ENCODE measurements at places on chromosomes 7 and 10.

GRCh38 chr10:116540814-116541213, 4.9 kb upstream of the PNLIP start:
- no peak for DNase-seq

- DNase-seq = peak; percentile 68
Measured at GRCh38 chr7:33982425-33982786, 77.1 kb downstream of the BMPER start.

DNA sequence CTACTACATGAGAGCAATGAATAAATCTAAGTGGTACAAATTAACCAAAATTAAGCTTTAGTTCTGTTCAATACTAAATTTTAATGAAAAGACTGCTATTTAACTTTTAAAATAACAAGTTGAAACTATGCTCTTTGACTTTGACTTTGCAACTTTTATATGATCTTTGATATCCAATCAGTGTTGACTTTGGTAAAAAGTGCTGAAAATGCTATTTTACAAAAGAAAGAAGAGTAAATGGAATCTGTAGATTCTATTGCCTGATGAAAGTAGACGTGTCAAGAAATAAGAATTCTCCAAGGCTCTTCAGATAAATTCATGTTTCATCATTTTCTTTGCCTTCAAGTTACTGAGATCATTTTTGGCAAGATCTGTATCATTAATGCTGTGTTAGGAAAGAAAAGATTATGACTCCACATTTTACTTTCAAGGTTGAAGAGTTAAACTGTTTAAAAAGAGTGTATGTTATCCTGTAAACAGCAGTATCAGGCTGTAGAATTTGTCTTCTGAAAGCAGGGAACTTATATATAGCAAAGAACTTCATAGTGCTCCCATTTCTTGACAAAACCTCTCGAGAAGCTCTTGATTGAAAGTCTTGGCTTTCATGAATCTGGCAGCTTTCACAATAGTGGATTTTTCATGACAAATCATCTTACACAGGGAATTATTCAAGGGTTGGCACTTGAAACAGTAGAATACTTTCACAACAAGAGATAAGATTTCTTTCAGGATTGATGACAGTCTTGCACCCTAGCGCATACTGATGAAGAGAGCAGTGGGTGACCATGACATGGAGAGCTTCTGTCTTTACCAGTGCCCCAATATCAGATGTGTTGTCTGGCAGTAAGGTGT, 72.1 kb downstream of the PTEN start:
- DNase-seq = no peak

DNA sequence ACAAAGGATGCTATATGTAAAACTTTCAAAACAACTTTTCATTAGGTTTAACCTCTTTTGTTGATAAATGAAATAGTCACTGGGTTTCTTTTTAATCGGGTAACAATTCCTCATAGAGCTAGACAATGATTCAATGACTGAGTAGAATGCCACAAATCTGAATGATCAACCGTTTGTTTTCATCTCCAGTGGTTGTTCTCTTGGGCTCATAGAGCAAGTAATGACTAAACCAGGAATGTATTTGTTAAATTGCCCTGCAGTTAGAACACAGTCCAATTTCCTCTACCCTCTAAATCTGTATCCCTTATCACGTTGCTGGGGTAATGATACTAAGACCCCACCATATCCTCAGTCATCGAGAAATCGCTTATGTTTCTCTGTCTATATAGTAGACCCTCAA, 40.0 kb downstream of the CNNM1 start:
- DNase-seq = no peak

- peak; percentile 30 for DNase-seq
Measured at GRCh38 chr7:99447943-99448342, 9.2 kb downstream of the CPSF4 start.

DNA sequence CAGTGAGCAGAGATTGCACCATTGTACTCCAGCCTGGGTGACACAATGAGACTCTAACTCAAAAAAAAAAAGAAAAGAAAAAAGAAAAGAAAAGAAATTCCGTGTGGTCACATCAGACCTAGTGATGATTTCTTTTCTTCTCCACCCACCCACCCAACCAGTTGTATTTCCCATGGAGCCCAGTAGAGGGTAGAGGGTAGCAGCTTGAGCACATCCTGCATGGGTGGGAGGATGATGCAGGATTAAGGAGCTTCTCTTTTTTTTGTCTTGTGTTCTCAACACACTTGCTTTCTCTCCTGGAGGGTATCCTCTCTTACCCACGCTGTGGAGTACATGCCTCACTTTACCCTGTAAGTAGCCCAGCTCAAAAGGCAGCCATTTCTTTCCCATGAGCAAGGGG, 118.6 kb upstream of the CARD11 start:
- DNase-seq = peak; percentile 65

- DNase-seq = no peak
Measured at GRCh38 chr7:778271-778967, 51.3 kb upstream of the PRKAR1B start.

GRCh38 chr10:78506614-78507013, 473.0 kb downstream of the RPS24 start:
- no peak for DNase-seq

DNA sequence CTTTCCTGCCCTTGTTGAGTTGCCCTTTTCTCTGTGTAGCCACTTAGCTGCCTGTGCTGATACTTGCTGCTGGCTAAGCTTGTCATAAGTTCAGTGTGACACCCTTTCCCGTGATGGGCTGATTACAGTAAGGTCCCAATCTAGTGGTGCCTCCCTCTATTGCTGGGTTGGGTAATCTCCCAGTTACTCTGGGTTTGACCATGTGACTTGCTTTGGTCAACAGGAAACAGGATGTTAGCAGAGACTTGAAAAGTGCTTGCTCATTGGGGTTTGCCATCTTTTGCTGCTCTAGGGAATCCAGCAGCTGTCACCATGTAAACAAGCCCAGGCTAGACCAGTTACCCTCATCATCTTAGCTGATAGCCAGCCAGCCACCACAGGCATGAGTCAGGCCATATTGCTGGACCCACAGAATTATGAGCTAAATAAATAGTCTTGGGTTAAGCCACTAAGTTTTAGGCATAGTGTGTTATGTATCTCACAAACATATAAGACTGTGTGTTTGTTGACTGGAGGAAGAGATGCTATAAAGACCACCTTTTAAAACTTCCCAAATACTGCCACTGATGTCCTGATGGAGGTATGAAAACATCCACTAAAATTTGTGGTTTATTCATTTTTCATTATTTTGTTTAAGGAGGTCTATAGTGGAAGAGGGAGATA, 4.0 kb upstream of the LEP start:
- DNase-seq = peak; percentile 6

DNA sequence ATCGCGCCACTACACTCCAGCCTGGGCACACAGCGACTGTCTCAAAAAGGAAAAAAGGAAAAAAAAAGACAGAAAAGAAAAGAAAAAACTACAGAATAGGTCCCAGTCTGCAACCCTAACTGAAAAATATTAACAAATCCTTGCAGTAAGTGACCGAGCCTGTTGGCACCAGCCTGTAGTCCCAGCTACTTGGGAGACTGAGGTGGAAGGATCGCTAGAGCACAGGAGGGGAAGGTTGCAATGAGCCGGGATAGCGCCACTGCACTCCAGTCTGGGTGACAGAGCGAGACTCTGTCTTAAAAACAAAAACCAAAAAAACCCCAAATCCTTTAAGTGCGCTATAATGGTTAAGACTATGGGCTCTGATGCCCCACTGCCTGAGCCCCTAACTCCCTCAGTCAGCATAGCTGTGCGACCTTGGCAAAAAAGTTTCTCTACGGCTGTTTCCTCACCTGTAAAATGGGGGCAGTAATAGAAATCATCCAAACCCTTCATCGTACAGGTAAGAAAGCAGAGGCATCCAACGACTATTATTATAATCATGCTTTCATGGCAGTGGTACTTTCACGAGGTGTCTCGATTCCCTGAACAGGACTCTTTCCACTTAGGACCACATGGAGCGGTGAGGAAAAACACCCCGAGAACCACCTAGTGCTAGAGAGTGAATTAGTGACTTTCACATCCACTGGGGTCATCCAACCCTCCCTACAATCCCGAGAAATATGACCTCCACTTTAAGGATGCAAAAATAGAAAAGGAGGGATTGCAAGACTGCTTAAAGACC, 755 bp downstream of the TOMM7 start:
- no peak for DNase-seq

DNA sequence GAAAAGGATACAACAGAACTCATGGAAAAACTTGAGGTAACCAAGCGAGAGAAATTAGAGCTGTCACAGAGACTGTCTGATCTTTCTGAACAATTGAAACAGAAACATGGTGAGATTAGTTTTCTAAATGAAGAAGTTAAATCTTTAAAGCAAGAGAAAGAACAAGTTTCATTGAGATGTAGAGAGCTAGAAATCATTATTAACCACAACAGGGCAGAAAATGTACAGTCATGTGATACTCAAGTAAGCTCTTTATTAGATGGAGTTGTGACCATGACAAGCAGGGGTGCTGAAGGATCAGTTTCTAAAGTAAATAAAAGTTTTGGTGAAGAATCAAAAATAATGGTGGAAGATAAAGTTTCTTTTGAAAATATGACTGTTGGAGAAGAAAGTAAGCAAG, 62.1 kb downstream of the AKAP9 start:
- DNase-seq = no peak

GRCh38 chr10:53111529-53111928, 338.9 kb upstream of the MBL2 start:
- no peak for DNase-seq

DNA sequence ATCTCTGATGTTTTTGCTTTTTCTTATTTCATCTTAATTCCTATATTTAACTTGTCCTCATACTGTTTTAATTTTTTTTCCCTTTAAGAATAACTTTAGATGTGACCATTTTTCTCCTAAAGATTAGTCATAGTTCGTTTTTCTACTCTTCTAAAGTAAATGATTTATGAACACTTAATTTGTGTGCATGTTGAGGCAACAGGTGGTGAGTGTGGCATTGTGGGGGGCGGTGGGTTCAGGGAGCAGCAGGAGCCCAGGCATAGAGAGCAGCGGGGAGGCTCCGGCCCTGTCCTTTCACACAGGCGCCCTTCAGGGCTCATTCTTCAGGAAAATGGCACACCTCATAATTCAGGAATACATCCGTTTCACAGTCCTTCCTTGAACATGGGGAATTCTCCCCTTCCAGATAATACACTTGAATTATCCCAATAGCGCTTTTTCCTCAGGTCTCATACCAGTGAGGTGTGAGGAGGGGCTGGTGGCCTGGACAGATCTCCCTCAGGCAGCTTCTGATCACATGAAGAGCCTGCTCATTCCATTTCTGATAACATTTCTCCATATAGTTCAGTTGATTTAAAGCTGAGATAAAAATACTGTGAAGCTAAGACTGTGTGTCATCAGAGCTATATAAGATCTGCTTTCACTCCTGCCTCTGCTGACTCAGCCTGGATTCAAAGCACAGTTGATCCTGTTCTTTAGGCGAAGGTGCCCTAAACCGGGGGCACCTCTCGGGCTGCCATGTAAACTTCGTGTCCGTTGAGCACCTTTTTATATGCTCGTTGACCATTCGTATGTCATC, 40.2 kb downstream of the CUL1 start:
- no peak for DNase-seq

GRCh38 chr7:123558289-123558874, 764 bp upstream of the NDUFA5 start:
- no peak for DNase-seq

DNA sequence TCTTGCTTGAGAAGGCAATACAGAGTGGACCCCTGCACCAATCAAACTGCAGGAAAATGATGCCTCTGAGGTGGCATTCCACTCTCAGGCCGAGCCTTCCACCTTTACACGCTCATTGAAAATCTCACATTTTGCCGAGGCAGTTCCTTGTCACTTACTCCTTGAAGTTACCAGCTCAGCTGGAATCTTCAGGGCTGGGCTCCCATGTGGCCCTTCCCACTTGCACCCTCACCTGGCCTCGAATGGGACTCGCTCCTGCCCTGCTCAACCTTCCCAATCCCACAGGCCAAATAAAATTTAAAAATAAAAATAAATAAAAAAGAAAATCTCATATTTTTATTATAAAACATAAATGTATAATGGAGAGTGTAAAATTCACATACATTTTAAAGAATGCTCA, 790.7 kb upstream of the COBL start:
- peak; percentile 32 for DNase-seq

DNA sequence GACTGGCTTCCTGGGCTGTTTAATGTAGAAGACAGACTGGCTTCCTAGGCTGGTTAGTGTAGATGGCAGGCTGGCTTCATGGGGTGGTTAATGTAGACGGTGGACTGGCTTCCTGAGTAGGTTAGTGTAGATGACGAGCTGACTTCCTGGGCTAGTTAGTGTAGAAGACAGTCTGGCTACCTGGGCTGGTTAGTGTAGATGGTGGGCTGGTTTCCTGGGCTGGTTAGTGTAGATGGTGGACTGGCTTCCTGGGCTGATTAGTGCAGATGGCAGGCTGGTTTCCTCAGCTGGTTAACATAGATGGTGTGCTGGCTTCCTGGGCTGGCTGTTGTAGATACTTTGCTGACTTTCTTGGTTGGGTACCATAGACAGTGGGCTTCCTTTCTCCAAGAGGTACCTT, 122.9 kb upstream of the PPP2R2D start:
- no peak for DNase-seq

DNA sequence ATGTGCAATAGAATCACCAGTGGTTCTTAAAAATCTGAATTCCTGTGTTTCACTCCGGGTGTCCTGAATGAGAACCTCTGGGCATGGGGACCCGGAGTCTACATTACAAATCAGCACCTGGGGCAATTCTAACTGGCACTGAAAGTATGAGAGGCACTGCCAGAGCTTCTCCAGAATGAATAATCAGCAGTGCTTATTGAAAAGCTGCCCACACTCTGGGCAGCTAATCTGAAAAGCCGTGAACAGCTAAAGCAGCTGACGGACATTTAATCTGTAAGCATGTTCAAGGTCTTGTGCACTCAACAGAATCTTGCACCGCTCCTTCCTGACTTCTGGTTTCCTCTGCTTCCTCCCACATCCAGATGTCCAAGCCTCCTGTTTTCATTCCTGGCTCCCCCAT, 113.3 kb upstream of the KIF5B start:
- no peak for DNase-seq

DNA sequence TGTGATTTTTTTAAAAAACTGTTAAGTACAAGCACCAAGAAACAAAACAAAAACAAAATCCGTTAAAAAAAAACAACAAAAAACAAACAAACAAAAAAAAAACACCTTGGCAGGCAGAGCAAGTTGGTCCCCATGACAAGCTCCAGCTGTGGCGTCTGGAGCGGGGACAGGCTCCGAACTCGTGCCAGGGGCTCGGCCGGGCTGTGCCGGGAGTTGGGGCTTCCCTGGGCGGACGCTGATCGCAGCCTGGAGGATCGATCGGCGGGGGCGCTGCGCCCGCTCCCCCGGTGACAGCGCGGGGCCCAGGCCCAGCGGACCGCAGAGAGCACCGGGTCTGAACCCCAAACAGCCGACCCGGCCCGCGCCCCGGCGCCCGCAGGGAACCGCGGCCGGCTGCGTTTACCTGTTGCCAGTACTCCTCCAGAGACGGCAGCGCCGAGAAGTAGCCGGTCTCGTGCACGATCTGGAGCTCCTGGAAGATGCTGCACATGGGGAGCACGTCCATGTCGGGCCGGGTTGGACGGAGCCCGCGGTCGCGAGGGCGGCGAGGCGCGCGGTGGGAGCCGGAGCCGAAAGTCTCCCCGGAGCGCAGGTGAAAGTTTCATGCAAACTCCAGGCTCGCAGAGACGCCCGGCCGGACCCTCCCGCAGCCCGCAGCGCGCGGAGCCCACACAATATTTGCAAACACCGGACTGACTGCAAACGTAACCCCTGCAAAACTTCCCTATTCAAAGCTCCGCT, at the start of gene KLF6:
KLF6 (minus strand) TSS at position 700 of the 741 bp plus-strand sequence; CDS start at position 505, 195 bp downstream.
- DNase-seq = peak; percentile 37

Measured in GM23338 (cell line).